ENCODE measurements at places on chromosomes 1 and 21.

GRCh38 chr1:41784531-41785274 is 134.0 kb downstream of the HIVEP3 start:
- no peak for DNase-seq

DNA sequence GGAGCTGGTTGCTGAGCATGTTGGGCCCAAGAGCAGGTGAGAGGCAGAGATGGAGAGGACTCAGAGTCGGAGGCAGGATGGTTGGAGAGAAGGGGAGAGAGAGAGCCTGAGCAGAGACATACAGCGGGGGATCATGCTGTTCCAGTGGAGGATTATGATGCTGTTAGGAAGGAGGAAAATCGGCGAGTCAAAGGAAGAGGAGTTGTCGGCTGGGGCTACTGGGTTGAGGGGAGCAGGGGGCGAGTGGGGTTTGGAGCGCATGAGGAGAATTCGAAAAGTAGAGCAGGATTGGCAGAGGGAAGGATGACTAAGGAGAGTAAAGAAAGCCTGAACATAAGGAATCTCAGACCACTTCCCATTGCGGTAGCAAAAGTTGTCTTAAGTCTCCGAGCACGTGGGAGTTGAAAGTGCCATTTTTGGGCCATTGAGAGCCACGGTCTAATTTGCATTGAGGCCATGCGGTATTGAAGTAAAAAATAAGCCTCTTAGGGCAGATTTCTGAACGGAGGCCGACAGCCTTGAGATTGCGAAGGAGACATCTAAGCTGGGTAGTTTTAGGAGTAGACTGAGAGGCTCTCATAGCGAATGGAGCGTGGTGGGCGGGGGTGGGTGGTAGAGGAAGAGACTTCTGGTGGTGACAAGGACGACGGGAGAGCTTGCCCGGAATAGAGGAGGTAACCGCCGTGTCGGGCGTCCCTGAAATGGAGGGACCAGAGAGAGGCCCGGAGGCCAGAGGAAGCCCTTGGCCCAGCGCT is 140.4 kb upstream of the ETV3 start:
- DNase-seq, result no peak

DNA sequence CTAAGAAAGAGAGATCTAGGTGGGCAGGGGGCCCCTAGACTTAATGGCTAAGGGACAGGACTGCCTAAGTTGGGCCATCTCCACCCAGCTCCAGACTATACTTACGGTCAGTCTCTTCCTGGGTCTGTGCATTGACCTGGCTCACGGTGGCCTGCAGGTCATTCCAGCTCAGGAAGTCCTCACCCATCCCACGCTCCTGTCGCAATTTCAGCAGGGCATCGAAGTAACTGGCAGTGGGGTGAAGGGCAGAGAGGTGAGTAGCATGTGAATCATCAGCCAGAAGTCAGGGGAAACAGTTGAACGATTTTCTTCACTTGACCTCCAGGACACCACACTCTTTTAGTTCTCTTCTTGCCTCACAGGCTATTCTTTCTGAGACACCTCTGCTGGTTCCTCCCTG is 20.5 kb downstream of the IQGAP3 start:
- no peak for DNase-seq

DNA sequence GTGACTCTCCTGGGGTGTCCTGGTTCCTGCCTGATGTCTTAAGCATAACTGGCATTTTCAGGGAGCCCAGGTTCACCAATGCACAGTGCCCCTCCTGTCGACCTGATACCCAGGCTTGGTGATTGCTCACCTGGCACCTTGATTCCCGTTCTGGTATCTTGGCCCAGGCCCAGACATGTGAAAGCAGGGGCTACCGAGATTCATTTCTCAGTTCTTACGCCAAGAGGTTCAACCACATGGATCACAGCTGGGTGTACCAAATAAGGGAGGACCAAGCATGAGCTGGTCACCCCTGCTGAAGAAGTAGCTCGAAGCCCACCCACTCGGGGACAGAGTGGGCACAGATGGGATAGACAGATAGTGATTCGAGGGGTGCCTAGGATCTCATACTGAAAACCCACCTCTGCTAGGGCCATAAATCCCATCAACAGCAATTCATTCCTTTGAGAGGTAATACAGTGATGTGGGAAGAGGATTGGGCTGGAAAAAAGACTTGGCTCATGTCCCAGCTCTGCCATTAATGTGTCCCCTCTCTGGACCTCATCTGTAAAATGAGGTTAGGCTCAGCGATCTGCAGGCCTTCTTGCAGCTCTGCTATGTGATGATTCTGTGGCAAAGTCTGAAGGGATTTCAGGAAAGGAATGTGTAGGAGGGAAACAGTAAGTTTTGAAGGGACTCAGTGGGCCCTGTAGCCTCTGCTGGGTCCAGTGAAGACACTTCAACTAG is 2.7 kb downstream of the EPHX1 start:
- no peak for DNase-seq

DNA sequence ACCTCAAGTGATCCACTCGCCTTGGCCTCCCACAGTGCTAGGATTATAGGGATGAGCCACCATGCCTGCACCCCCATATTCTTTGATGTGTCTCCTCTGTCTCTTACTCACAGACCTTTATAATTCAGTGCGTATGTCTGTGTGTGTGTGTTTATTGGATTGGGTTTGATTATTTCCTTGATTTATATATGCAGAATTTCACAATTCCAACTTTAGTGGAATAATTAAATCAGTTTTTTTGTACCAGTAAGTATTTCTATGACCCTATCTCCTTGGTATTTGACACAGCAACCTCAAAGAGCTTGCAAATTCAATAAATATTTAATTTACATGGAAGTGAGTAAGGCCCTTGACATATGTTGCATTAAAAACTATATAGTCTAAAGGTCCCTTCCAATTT is 333.9 kb upstream of the ADAMTS5 start:
- no peak for DNase-seq

- DNase-seq, result no peak
These were observed 54.4 kb downstream of the LAMC2 start for GRCh38 chr1:183240526-183240825.

GRCh38 chr1:53359225-53359933 is 31.5 kb upstream of the LRP8 start:
- DNase-seq, result no peak

GRCh38 chr1:111475701-111476100 is 1.9 kb downstream of the C1orf162 start:
- no peak for DNase-seq

- no peak for DNase-seq
These were observed 67.0 kb downstream of the AGPAT3 start for GRCh38 chr21:43932005-43932404.

GRCh38 chr1:16245476-16246196 is 8.7 kb upstream of the CPLANE2 start:
- no peak for DNase-seq

- no peak for DNase-seq
These were observed 33.3 kb upstream of the IRF2BP2 start for GRCh38 chr1:234643111-234643849.

DNA sequence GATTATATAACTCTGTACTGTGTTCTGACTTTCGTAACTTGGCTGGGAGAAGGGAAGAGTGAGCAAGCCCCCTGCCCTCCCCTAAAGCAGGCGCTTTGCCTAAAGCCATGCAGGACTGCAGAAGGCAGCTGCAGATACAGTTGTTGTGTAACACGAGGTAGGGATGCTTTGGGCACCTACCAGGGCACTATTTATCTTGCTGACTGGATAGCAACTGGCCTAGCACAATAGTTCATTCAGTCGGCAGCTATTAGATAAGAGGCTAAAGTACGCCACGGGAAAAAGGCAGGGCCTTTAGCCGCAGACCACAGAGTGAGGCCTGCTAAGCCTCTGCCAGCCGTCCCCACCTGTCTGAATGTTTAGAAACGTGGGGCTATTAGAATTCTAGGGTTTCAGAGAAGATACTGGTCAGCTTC is 80.9 kb downstream of the TTC3 start:
- peak; percentile 84 for DNase-seq

DNA sequence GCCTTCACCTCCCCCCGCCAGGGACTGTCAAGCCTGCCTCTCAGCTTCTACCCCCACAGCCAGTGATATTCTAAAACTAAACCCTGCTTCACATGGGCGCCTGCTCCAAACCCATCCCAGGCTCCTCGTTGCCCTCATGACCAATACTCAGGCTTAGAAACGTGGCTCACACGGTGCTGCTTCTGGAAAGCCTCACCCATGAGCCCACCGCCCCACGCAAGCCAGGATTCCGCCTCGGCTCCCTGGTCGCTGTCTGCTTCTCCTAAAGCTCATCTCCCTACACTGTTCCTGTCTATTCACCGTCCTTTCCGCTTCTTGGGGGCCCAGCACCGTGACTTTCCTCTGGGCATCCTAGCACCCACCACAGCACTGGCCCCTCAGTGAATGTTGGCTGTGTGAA is 72.5 kb downstream of the NID1 start:
- DNase-seq, result no peak

GRCh38 chr1:167518331-167518700 is at the start of gene CD247:
Gene CD247, minus strand, starts transcription at chr1:167518529. Its CDS starts 64 bp downstream, at chr1:167518465.
- DNase-seq, result no peak

DNA sequence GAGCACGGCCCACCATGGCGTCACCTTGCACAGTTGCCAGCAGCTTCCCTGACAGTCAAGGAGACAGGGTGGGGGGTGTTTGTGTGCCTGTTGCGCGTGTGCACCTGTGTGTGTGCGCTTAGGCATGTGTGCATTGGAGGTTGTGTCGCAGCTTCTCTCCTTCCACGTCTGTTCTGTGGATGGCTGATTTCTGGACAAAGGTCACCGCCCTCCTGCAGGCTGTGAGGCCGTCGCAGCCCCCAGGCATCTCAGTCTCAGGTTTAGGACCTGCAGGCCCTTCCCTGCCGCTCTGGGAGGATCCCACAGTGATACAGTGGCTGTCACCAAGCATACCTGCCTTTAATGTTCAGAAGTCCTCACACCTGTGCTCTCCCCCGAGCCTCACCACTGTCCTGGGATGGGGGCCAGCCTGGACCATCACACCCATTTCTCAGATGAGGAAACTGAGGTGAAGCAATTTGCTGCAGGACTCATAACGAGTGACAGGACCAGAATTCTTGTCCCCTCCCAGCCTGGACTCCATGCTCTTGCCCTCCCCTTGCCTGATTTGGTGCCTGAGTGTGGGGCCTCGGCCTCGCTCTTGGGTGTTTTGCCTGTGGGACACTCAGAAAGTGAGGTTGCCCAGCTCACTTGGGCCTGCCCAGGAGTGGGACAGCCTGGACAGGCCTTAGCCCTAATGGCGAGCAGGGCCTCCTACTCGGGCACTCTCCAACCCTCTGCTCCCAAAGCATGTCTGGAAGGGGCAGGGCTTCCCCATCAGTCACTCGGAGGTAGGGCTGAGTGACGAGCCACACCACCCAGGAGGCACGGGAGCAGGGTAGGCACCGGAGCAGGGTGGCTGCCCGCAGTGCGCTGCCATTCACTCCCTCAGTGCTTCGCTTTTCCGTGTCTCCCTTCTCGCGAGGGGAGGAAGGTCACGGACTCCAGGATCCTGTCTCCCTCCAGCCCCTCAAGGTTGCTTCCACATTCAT is 22.6 kb downstream of the COQ8A start:
- no peak for DNase-seq

- DNase-seq, result no peak
These were observed 39.0 kb downstream of the NEXN start for GRCh38 chr1:77927414-77927813.

DNA sequence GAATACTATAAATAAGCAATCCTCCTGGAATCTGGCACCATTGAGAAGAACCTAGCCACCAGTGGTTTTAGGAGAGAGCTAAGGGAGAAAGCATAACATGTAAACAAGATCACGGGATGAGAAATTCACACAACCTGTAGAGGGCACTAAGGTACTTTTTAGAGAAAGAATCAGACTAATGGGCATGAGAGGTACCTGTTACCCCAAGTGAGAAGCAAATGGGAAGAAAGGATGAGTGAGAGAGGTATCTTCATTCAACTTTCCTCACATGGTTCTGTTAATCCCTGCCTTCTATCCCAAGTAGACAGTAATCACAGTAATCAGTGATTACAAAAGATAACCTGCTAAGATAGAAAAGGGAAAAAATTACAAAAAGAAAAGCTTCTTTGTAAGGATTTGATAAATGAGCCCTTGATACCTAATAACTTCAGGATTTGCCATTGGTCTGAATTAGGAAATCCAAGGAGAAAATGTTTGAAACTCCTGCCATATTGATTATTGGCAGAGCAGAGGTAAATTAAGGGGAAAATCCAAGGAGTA is 251.1 kb upstream of the ADGRL2 start:
- DNase-seq, result no peak

DNA sequence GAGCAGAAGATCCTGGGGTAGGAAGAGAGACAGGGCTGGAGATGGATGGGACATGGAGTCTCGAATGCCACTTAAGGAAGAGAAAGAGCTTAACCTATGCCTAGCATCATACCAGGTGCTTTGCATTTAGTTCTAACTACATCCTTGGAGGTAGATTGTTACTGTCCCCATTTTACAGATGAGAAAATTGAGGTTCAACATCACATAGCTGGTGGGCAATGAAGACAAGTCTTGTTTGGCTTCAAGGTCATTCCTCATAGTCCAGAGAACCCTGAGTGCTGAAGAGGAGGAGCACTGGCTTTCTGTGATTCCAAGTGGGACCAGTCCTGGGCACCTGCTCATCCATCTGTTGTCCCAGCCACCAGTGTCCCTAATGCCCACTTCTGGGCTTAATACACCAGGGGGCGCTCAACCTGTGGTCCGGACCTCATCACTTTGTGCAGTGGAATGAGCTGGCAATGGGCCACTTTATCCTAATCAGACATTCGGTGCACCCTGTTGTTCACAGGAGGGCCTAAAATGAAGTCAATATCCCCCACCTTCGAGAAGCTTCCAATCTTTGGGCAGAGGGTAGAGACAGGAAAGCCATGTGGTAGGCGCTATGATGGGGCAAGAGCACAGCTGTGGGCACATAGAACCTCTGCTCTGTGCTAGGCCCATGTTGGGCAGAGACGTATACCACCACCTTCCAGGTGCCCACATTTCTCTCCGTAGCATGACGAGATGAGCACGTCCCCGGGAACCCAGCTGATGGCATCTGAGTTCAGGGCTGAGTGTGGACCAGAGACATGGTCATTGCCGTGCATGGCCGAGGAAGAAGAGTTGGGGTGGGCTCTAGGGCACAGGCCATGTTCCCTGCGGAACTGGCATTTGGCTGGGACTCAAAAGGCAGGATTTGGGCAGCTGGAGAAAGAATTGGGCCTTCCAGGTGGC is 9.2 kb downstream of the RPS6KA1 start:
- peak; percentile 24 for DNase-seq

DNA sequence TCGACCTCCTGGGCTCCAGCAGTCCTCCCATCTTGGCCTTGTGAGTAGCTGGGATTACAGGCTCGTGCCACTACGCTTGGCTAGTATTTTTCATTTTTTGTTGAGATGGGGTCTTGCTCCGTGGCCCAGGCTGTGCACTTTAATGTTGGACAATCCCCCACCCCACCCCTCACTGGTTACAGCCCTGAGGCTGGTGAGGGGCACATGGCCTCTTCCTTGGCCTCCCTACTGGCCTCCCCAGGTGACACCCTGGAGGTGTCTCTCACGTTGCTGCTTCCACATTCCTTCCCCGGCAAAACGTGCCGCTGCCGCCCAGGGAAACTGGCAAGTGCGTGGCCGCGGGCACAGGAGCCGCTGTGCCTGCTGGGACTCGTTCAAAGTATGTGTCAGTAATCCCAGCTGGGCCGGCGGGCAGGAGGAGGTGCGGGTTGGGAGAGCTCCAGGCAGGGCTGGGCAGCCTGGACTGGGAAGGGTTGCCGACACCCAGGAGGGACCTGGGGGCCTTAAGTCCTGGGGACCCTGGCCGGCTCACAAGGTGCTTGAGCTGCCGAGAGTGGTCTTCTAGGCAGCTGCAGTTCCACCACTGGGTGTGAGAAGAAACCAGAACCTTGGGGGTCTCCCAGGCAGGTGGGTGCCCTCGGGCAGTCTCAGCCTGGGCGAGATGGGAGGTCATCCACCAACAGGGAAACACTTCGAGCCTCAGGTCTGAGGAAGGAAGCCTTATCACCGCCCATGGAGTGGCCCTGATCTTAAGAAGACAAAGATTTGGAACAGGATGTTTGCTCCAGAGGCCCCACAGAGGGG is 6.5 kb downstream of the WNT3A start:
- peak; percentile 66 for DNase-seq

Data from tongue (tissue), 3 donors.